Left forelimb (tissue), 1 donor: ENCODE measurements at places on chromosomes 11 and 22.

DNA sequence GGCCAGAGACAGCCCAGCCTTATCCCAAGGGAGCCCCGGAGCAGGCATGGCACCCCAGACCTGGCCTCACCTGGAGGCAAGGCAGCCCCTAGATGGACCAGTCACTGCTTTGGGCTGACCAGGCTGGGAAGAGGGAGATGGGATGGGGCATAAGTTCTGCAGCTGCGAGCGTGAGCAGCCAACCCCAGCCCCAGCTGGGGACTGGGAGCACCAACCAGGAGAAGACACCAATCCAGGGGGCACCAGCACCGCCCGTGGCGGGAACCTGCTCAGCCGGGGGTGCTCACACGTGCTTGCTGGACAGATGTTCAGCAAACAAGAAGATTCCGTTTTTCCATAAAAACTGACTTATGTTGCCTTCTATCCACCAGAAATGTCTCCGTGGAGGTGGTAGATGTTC, 16.2 kb upstream of the FADD start:
- no peak for DNase-seq

DNA sequence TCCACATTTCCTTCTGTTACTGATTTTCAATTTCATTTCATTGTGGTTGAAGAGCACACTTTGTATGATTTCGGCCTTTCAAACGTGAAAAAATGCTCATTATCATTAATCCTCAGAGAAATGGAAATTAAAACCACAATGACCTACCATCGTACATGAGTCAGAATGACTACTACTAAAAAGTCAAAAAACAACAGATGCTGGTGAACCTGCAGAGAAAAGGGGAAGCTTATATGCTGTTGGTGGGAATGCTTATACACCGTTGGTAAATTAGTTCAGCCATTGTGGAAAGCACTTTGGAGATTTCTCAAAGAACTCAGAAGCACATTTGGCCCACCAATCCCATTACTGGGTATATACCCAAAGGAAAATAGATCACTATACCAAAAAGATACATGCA, 57.6 kb downstream of the DLG2 start:
- DNase-seq: no peak

- DNase-seq: no peak
These were observed 96.9 kb downstream of the CCDC34 start for GRCh38 chr11:27266125-27266524.

DNA sequence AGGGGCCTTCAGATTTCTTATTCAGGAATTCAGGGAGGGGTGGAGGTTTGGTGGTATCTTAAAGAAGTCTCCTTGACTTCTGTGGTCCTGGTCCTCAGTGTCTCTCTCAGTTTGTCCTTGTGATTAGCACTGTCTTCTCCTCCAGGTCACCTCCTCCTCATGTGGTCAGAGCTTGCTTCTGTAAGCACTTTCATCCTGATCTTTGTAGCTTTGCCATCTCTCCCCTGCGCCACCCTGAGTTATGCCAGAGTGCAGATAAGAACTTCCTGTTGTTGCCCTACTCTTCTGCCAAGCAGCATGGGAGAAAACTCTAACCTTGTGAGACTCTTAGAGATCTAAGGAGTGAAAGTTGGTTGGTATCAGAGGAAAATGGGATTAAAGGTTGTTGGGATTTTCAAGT, 30.9 kb downstream of the MICAL2 start:
- no peak for DNase-seq

DNA sequence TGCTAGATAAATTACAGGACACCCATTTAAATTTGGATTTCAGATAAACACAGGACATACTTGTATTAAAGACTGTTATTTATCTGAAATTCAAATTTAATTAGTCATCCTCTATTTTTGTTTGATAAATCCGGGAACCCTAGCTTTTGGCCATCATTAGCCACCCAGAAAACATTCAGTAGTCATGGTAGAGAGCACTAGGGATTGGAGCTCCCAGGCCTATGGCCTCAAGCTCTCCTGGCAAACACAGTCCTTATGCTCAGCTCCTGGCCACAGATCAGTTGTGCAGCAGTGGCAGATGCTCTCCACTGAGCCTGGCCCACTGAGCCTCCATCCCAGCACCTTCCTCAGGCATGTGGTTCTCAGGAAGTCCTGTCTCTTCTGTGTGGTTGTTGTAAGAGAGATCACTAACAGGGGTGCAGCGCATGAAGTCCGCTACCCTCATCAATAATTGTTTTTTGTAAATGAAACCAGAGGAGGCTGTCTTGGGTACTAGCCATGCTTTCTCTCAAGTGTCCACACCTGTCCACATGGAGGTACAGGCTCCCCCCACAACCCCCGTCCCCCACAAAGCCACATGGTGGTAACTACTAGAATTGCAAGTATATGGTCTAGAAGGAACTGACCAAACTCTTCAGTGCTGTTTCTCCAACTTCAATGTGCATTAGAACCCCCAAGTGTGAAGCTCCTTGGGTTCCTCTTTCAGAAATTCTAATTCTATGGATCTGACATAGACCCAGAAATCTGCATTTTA, 1.1 kb upstream of the IRAG1 start:
- DNase-seq: no peak

DNA sequence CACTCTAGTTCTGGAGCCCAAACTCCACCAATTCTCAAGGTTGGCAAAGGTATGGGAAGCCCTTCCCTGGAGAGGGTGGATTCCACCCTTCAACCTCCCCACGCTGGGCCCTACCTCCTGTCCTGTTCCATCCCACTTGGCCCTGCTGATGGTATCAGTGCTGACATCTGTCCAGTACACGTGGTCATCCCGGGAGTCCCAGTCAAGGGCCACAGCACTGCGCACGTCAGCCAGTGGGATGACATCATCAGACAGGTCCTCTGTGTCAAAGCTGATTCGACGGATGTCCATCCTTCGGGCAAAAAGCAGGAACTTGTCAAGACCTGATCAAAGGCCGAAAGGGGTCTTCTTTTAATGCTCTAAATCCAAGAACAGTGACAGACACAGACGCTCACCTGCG, 32.1 kb downstream of the LRP4 start:
- no peak for DNase-seq

GRCh38 chr11:86553265-86553664, 119.2 kb downstream of the ME3 start:
- no peak for DNase-seq

DNA sequence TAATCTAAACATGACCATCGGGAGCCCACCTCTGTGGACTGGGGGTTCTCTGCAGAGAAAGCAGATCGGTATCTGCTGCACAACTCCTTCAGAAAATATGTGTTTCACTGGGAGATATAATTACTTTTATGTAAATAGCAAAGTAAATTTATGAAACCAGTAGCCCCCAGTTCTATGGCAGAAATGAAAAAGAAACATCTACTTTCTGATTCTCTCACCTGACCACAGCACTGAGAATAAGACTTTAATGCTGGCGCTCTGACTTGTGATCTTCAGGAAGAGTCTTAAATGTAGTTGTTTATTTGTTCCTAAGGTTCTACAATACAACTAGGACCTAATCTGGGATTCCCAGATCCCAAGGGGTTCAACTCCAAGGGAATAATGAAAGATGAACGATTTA, 518.0 kb downstream of the DLG2 start:
- DNase-seq: no peak

DNA sequence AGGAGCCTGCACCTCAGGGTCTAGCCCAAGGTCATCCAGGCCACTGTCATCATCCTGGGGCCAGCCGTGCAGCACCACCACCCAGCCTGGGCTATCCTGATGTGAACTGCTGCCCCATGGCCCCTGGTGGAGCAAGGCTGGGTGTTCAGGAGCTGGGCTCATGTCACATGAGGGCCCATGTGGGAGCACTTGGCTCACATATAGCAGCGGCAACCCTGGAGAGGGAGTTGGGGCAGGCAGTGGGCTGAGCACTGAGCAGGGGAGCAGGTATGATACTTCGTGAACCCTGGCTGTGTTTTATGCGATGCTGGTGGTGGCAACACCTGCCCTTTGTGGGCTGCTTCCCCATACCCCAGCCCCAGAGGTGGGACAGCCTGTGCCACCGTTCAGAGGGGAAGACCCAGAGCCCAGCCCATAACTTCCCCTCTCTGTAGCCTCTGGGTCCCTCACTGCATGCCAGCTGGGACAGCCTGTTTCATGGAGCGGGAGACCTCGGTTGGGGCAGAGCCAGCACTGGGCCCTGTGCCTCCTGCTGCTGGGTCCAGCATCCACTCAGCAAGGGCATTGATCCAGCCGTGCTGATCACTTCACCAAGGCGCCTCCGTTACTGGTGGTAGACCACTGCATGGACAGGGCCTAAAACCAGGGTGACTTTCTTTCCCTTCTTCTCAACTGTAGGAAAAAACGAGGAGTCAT, 62.5 kb upstream of the SUSD2 start:
- no peak for DNase-seq

DNA sequence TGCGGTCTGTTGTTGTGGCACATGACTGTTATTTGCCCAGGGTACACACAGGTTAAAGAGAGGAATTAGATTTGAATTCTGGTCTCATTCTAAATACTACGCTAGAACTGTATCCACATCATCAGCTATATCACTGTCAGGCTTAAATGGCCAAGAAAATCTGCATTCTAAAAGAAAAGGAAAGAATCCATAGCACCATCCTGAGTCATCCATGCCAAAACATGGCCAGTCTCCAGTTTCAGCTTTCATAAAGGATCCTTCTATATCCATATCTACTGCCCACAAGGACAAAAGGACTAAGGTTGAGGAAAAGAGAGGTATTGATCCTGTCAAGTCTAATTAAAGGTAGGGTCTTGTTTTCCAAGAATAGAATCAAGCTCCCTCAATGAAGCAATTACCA, 73.6 kb upstream of the GDPD4 start:
- DNase-seq: no peak

DNA sequence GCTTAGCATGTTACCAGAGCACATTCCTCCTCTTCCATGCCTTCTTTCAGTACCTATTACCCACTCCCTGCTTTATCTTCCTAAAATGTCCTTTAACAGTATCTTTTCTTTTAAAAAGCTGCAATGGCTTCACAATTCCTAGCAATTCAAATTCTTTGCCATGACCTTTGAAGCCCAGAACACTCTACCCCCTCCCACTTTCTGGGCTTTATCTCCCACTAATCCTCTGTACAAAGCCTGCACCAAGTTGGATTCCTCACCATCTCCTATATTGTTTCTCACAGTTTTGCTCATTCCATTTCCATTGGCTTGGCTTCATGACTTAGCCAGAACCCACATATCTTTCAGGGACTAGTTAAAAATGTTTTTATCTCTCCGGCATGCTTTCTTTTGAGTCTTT, 80.9 kb downstream of the FAM76B start:
- DNase-seq: no peak

DNA sequence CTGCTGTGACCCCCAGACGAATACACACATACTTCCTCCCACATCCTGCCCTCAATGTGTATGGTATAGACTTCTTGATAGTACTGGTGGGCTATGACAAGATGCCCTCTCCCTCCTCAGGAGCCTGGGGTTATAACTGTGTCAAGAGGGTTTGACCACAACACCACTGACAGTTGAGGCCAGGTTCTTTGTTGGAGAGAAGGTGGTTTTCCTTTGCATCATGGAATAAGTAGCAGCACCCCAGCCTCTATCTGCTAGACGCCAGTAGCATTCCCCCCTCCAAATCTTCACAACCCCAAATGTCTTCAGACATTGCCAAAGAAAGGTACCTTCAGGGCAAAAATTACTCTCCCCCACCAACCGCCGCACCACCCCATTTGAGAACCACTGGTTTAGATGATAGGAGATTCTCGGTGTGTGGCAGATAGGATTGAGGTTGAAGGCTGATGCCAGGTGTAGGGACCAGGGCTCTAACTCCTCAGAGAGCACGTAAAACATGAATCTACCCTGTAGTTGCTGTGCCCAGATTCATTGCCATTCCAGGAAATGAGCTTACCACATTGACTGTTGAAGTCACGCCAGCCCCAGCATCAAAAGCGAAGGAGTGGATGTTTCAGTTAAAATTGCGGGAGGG, 5.5 kb upstream of the MYO18B start:
- DNase-seq: no peak
